ENCODE measurements at places on chromosomes 3 and 15.

- no peak for DNase-seq
Observed at GRCh38 chr15:87219650-87220615, 1036.6 kb downstream of the NTRK3 start.

GRCh38 chr15:84658788-84659411 lies 901 bp upstream of the NMB start:
- DNase-seq = no peak

- peak; percentile 5 for DNase-seq
Observed at GRCh38 chr3:113867506-113867905, 28.9 kb downstream of the GRAMD1C start.

DNA sequence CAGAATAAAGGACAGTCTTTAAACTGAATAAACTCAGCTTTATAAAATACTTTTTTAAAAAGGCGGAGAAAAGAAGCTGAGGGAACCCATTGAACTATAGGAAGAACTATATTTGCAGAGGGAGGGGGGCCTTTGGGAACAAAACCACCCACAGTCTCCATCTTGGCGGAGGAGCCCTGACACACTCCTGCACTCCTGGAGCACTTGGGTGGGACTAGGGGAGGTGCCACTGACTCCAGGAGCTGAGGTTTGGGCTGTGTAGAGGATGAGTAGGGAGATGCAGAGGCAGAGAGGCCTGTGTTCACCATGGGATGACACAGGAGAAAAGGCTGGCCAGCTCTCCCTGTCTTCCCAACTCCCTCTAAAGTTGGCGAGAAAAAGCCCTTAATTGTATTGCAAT lies 35.8 kb downstream of the IFT122 start:
- DNase-seq = no peak

- no peak for DNase-seq
Observed at GRCh38 chr3:129182390-129183185, 1.1 kb downstream of the CNBP start.

GRCh38 chr15:34161329-34161963 lies 48.5 kb downstream of the KATNBL1 start:
- DNase-seq = no peak

- DNase-seq = no peak
Observed at GRCh38 chr15:69744391-69745162, 292.0 kb downstream of the RPLP1 start.

DNA sequence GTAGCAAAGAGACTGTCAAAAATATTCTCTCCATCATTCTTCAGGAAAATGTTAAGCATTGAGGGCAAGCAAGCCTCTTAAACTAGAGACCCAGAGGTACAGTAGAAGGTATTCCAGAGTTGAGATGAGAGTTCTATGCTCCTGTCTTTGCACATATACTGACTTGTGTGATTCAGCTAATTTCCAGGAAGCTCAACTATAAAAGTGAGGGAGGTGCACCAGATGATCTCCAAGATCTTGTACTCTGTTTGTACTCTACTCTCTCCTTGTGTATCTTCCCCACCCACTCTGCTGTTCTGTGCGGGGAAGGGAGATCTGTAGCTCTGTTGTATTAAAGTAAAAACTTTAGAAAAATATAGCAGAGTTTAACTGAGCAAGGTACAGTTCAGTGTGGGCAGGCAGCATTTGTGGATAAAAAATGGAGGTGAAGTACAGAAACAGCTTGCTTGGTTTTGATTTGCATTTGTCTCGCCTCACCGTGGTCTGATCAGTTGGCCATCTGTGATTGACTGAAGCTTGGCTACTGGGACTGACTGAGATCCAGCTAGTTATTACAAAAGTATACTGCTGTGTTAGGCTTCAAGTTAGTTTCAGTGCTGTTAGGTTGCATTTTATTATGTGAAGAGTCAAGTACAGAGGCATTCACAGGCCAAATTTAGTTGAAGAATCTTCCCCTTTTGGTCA lies 463.1 kb upstream of the GOLIM4 start:
- DNase-seq = no peak

GRCh38 chr3:45145681-45146614 lies at the start of gene CDCP1:
Gene CDCP1 (minus strand): TSS chr3:45146378. CDS start chr3:45146287, 91 bp downstream.
- DNase-seq = no peak

DNA sequence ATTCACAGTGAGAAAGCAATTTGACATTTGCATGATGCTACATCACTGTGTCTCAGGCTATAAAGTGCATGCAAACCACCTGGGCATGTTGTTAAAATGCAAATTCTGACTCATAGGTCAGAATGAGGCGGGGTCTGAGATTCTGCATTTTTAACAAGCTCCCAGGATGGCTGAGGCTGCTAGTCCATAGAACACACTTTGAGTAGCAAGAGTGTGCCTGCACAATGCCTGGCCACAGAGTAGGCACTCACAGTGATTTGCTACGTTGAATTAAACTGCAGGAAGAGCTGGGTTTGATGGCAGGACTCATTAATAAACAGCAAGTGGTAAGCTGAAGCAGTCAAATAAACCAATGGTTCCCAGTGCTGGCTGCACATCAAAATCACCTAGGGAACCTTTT lies 48.1 kb downstream of the NTRK3 start:
- no peak for DNase-seq

- no peak for DNase-seq
Observed at GRCh38 chr3:58474348-58474911, 17.5 kb upstream of the KCTD6 start.

- no peak for DNase-seq
Observed at GRCh38 chr3:176964661-176965060, 232.6 kb downstream of the TBL1XR1 start.

DNA sequence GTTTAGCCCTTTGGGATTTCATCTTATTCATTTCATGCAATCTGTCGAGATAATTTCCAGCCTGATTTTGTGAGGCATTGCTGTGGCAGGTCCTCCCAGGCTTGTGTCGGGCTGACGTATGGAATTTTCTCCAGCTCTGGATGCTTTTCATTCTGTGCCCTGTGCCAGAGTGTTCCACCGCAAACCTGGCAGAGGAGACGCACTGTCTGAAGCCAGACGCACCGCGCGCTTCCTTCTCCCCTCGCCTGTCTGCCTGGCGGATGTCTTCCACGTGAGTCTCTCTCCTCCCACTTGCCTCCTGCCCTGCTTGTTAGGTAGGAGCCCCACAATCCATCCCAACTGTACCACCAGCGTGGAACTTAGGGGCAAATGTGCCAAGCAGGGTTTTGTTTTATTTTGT lies 20.1 kb upstream of the GLCE start:
- DNase-seq = no peak

DNA sequence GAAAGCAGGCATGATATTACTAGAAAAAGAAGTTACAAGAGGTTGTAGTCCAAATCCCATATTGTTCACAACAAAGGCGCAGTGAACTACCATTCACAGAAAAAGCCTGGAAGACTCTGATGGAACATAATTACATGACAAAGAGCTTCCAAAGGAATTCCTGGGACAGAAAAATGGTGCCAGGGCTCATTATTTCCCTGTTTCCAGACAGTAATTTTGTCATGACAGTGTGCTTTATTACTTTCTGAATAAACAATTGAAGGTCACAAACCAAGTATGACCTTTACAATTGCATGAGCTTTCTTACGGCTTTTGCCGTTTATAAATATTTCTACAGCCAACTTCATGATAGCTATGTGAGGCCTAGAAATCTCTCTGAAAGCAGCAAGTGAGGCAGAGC lies 61.0 kb downstream of the CYFIP1 start:
- no peak for DNase-seq

GRCh38 chr3:172259726-172260248 lies 188.5 kb downstream of the GHSR start:
- no peak for DNase-seq

- peak; percentile 13 for DNase-seq
Observed at GRCh38 chr3:122458992-122459391, 43.1 kb upstream of the WDR5B start.

DNA sequence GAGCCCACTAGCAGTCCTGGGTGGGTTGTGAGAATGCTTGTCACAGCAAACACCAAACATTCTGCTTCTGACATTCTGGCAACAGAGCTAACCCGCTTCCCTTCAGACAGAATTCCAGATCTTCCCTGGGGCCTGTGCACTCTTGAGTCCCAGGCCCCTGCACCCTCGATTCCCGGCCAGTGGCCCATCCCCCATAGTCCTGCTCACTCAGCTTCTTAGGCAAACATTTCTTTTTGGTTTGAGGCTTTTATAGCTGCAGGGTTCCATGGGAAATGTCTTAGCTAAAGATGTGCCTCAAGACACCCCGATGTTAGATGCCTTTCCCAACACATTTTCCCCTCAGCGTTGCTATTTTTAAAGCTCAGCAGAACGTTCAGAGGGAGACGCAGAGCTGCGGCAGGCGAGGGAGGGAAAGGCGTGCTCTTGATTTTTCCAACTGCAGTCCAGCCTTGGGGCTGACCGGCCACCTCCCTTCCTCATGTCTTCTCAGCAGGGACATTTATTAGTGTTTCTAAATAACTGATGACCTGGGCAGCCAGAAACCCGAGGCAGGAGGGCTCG lies 35.2 kb downstream of the ABTB1 start:
- no peak for DNase-seq

GRCh38 chr3:26350853-26351252 lies 271.7 kb upstream of the LRRC3B start:
- no peak for DNase-seq

DNA sequence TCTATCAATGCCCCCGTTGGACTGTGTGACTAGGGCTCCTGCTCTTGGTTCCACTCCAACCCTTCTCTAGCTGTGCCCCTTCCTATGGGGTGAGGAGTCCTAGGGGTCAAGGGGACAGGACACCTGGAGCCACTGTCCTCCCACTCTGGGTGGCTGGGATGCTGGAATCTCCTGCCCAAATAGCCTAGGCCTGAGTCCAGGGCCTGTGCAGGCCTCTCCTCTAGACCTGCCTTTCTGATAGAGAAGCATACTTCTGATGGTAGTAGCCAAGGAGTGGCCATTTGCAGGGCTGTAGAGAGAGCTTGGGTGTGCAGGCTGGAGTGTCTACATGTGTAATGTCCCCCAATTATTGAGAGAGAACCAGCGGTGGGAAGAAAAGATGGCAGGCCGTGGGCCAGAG lies 54.2 kb downstream of the ITGA11 start:
- no peak for DNase-seq

DNA sequence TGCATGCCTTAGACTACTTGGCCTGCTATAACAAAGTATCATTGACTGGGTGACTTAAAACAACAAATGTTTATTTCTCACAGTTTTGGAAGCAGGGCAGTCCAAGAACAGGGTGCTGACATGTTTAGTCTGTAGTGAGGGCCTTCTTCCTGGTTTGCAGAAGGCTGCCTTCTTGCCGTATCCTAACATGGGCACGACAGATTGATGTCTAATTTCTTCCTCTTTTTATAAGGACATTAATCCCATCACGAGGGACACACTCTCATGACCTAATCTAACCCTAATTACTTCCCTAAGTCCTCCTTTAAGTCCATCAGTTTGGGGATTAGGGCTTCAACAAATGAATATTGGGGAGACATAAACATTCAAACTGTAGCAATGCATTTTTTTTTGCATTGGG lies 10.9 kb upstream of the GOLGA8B start:
- DNase-seq = no peak

DNA sequence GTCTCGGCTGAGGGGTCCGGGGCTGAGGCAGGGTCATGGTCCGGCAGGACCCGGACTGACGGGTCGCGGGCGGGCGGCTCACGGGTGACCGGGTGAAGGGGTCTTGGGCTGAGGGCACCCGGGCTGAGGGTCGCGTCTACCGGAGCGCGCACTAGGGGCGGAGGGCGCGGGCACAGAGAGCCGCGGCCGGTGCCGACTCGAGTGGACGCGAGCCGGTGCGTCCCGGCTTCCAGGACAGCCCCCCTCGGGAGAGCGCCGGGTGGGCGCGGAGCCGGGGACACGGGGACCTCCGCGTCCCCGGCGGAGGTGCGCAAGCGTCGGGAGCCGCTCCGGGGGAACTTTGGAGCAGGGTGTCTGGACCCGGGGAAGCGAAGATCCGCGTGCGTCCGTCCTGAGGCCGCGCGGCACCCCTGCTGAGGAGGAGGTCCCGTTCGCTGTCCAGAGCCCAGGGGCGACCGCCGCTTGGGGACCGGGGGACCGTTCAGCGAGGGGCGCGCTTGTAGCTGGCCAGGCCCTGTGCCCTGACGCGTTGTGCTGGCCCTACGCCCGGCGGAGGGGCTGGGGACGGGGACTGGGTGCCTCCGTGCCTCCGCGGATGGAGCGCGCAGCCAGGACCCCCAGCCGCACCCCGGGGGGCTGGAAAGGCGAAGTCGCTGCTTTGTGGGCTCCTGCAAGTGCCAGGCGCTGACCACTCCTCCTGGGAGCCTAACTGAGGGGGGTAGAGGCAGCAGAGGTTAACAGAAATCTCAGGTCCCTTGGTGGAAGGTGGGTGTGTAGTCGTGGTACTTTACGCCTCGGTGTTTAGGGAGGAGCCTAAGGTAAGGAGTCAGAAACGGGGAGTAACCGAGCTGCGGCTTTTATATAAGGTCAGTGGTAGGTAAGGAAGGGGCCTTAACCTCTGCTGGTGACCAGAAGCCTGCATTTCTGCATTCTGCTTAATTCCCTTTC lies at the start of gene PPARG:
Gene PPARG, plus strand, starts transcription at position 889 of the 948 bp plus-strand sequence. CDS start 90,642 bp downstream, outside the sequence.
- no peak for DNase-seq

DNA sequence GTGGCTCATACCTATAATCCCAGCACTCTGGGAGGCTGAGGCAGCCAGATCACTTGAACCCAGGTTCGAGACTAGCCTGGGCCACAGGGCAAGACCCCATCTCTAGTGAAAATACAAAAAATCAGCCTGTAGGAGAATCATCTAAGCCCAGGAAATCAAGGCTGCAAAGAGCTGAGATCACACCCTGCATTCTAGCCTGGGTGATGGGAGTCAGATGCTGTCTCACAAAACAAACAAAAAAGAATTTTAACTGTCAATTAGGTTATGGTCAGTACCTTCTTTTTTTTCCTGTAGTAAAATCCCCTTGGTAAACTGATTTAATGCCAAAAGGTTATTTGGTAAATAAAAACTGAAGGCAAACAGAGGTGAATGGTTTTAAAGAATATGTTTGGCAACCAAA lies 29.0 kb downstream of the TMCC1 start:
- no peak for DNase-seq

DNA sequence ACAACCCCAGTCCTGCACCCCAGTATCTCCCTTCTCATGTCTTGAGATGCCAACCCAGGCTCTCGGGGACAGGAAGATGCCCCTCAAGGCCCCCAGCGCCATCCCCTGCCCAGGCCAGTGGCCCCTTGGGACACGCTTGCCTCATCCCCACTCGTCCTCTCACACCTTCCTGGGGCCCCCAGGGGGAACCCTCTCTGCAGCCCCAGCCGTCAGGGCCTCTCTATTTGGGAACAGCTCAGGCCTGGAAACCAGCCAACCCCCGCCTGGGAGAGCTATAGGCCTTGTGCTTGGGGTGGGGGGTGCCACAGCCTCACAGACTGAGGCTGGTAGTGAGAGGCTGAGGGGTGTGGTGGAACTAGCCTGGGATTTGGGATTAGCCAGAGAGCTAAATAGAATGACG lies 7.8 kb downstream of the LINGO1 start:
- DNase-seq = no peak

Data from skeletal muscle cell (primary cell).